ENCODE measurements at places on chromosomes 13 and 19. TPM values are rescaled to one million over a fixed set of nuclear protein-coding genes. Genes with fewer than 3 reads are reported as not detected.

DNA sequence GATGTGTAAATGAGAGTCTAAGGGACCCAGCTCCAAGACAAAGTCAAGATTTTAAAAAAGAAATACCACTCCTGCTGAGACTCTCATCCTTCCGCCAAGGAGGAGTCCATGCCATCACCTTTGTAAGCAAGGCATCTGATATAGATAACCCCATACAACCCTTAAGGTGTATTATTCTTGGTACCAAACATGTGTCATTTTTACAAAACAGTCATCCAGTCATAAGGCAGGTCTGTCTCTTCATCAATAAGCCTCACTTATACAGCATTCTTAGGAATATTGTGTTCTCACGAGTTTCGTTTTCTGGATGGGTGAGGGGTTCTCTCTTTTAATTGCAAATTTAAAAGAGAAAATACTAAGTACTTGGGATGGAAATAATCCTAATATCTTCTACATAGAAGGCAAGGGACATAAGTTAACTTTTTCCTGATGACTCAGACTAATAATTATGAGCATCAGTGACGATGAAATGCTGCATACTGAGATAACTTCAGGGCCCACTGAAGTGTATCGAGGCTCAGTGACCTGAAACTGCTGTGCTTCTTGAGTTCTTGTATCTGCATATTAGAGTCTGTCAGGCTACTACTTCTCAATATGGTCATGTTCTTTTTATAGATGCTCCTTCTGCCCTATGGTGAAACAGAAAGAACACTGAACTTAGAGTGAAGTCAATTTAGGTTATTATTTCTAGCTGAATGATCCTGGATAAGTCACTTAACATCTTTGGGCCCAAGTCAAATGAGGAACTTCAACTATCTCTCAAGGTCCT lies 166.6 kb downstream of the KLF12 start:
- no peak for DNase-seq

DNA sequence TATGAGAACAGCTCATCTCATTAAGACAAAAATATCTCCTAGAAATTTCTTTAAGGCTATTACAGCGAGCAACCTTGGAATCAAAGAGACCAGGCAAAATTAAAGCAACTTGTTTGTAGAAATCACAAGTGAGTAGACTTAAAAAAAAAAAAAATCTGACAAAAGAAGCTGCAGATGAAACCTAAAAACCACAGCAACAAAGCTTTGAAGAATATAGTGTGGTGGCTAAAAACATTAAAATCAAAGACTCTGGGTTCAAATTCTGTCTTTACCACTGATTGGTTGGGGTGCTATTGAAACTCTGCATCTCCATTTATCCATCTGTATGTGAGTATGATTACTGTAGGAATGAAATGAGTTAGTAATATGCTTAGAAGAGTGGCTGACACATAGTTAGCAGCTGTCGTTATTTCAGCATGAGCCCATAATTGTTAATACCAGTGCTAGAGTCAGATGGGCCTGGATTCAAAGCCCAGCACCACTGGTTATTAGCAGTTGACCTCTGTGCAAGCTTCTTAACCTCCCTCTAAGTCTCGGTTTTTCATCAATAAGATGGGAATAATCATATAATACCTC lies 157.6 kb downstream of the FOXO1 start:
- no peak for DNase-seq

DNA sequence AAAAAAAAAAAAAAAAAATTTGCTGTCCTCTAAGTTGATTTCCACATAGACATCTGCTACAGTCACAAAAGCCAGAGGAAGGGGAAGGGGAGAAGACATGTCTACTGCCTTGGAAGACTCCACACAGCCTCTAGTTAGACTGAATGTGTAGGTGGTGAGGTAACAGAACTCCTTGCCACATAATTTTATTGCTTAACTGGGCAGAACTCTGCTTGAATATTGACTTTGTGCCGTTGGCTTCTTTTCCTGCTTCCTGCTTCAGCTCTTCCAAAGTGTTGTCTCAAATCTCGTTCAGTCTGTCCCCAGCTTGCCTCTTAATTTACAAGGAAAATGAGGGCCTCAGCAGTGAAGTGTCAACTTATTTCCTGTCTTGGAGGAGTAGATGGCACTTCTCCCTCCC lies 37.1 kb downstream of the ESD start:
- DNase-seq: no peak

DNA sequence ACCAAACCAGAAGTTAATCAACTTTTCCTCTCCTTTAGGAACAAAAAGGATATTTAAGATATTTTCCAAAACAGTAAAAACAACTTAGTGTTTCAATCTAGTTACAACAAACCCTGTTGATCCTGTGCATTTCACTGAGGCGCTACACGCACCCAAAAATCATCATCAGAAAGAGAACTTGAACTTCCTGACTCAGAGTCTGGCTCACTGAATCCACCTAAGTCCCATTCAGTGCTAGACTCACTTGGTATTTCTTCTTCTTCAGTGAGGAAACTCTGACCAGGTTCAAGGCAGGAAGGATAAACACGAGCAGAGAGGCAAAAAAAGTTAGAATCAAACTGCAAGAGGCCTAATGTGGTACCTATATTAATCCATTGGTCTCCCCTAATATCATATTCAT lies 2.2 kb downstream of the KBTBD6 start:
- no peak for DNase-seq

DNA sequence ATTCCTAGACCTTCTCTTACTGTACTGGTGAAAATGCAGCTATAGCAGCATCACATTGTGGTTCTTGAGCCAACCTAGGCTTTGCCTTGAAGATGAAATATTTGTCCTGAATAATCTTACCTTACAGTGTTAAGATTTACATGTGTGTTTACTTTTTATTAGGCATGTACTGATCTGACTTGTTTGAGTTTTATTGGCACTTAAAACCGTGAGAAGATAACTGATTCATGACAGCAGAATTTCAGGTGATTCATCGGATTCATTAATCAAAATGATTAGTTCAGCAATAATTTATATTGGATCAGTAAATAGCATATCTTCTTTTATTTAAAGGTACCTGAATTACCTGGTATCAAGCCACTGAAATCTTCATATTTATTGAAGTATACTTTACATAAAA lies 296.3 kb downstream of the KLF5 start:
- no peak for DNase-seq

- no peak for DNase-seq
Observed at GRCh38 chr13:100231176-100231575, 142.3 kb downstream of the PCCA start.

GRCh38 chr13:19150226-19150625 lies 31.4 kb downstream of the TUBA3C start:
- DNase-seq: no peak

- no peak for DNase-seq
Observed at GRCh38 chr19:6963937-6964336, 57.3 kb downstream of the MBD3L2B start.

Gene NTF4
- not detected for total RNA-seq

Gene ITM2B
- total RNA-seq: 475 TPM

Gene FUT2
- 2.6 TPM for total RNA-seq

Gene LYL1
- total RNA-seq: 21.0 TPM
